ENCODE measurements at places on chromosomes 6 and 20. TPM values are rescaled to one million over a fixed set of nuclear protein-coding genes. Genes with fewer than 3 reads are reported as not detected.

DNA sequence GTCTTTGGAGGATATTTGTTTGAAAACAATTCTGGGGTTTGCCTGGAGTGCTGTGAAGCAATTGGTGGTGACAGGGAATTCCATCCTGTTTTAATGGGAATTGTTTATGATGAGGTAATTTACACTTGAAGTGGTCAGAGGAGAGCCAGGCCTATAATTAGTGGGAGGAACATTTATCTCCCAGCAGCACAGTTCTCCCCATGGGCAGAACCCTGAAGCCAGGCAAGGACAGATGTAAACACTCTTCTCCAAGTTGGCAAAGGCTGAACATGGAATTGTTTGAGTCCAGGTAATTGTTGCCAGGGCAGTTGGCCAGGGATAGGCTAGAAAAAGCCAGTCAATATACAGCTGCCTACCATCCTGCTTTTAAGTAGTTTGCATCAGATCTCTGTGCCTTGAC, 789.7 kb downstream of the FRK start:
- no peak for DNase-seq
- H3K4me1 ChIP-seq, result no peaks in the 10 kb centered on the region
- no peak overlapping the region for H3K4me3 ChIP-seq
- H3K27me3 ChIP-seq, result no peaks in the 10 kb centered on the region

DNA sequence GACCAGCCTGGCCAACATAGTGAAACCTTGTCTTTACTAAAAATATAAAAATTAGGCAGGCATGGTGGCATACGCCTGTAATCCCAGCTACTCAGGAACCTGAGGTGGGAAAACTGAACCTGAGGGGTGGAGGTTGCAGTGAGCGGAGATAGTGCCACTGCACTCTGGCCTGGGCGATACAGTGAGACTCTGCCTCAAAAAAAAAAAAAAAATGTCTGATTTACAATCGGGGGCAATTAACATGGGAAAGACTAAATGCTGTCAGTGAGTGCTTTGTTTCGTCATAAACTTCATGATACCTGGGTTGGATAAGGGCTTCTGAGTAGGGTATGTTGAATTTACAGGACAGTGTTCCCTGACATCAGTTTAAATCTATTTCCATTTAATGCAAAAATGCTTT, 8.0 kb upstream of the SH3BGRL2 start:
- DNase-seq, result no peak
- no peaks in the 10 kb centered on the region for H3K36me3 ChIP-seq
- H3K27me3 ChIP-seq, result no peaks in the 10 kb centered on the region

- no peak overlapping the region for H3K4me3 ChIP-seq
- no peaks in the 10 kb centered on the region for H3K36me3 ChIP-seq
- no peak overlapping the region for H3K27ac ChIP-seq
- DNase-seq, result no peak
- peaks cover 25% of the 10 kb centered on the region for H3K4me1 ChIP-seq
Measured at GRCh38 chr20:51444467-51444866, 98.1 kb downstream of the NFATC2 start.

Gene DDX43
- total RNA-seq, result not detected

Gene FAXC
- total RNA-seq, result 7.4 TPM

Gene NKAIN4
- total RNA-seq, result 16.4 TPM

DNA sequence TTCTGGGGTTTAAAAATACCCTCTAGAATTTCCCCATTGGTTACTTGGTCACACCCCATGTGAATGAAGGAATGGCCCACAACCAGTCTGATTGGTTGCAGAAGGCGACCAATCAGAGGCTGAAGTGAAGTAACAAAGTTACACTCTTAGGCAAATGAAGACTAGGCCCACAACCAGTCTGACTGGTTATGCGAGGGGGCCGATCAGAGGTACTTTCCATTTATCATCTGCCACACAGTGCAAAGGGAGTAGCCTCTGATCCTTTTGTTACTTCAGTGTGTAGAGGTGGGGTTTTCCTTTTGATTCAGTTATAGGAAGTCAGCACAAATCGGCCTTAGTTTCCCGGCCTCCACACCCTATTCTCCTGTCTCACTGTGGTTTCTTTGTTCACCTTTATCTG, 61.2 kb upstream of the SGK1 start:
- no peaks in the 10 kb centered on the region for H3K4me1 ChIP-seq
- H3K4me3 ChIP-seq, result no peak overlapping the region
- no peak for DNase-seq
- H3K27me3 ChIP-seq, result no peaks in the 10 kb centered on the region
- no peaks in the 10 kb centered on the region for H3K36me3 ChIP-seq

GRCh38 chr6:101956961-101957360, 563.5 kb downstream of the GRIK2 start:
- DNase-seq, result no peak
- no peaks in the 10 kb centered on the region for H3K36me3 ChIP-seq
- no peak overlapping the region for H3K27ac ChIP-seq
- H3K4me3 ChIP-seq, result no peak overlapping the region
- no peaks in the 10 kb centered on the region for H3K4me1 ChIP-seq
